ENCODE measurements at places on chromosomes 6 and 20.
A peak's percentile ranks its signal among the peaks of the same experiment; 100 is the strongest.

- no peak for DNase-seq
Measured at GRCh38 chr20:32647606-32648005, 26.1 kb downstream of the C20orf203 start.

- DNase-seq, result no peak
Measured at GRCh38 chr6:104633125-104633524, 226.6 kb downstream of the HACE1 start.

DNA sequence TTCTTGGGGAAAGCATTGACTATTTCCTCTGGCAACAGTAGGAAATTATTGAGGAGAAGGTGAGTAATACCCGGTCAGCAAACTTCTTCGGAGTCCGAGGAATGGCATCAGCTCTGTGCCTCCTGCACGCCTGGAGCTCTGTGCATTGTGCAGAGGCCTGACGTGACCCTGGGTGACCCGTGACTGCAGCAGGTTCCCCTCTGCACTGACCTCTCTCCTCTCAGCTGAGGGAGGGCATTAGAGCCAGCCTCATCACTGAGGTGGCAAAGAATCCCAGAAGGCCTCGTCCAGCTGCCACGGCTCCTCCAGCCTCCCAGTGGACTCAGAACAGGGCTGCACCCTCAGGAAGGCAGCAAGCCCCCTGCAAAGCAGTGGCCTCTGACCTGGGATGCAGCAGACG is 502.9 kb downstream of the CD83 start:
- DNase-seq, result no peak

GRCh38 chr6:55405474-55406235 is 78.4 kb downstream of the GFRAL start:
- DNase-seq, result no peak

GRCh38 chr6:105620878-105621277 is 218.0 kb upstream of the PREP start:
- no peak for DNase-seq

- DNase-seq, result no peak
Measured at GRCh38 chr6:157990321-157991066, 8.8 kb downstream of the SYNJ2 start.

DNA sequence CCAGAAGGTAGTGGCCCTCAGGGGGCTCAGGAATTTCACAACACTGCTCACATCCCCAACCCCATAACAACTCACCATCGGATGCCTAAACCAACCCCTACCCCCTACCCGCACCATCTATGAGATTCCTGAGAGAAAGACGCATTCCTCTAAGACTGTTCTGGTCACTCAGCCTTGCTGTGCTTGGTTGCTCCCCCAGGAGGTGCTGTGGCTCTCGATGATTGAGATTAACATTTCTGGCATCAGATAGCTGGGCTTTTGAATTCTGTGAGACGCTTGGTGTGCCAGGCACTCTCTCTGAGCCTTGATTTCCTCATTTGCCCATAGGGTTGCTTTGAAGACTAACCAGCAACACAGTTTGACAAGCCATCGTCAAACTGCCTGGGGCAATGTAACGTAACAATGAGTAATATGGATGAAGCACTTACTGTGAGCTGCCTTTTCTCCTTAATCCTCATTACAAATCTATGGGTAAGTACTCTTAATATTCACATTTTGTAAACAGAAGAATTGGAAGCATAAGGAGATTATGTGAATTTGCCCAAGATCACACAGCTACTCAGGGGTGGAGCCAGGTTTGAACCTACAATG is 978 bp downstream of the WFDC6 start:
- no peak for DNase-seq

GRCh38 chr6:75608956-75609533 is 7.4 kb downstream of the SENP6 start:
- no peak for DNase-seq

DNA sequence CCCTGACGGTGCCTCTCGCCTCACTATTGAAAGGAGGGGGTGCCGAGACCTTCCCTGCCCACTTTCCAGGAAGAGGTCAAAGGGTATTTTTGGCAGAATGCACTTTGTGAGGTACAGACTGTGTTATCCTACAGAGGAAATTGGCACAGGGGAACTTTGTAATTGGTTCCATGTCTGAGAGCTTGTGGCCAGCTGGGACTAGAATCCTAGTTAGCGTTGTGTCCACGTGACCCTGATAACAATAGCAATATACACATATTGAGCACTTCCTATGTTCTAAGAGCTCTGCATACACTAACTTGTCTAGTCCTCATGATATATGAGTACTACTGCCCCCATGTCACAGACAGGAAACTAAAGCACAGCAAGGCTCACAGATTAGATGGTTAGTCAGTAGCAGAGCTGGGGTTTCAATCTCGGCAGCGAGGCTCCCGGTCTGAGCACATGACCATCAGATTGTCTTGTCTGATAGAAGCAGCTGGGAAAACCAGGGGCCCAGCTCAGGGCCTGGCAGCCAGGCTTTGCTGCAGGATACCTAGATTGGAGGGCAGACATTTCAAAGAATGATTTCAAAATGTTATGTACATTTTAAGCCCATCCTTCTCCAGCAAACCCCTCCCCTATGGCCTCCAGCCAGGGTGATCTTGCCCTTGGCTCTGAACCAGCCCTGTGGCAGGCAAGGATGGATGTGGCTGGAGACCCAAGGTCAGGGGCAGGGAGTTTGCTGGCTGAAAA is 1.4 kb downstream of the MAPK13 start:
- DNase-seq, result peak; percentile 68

DNA sequence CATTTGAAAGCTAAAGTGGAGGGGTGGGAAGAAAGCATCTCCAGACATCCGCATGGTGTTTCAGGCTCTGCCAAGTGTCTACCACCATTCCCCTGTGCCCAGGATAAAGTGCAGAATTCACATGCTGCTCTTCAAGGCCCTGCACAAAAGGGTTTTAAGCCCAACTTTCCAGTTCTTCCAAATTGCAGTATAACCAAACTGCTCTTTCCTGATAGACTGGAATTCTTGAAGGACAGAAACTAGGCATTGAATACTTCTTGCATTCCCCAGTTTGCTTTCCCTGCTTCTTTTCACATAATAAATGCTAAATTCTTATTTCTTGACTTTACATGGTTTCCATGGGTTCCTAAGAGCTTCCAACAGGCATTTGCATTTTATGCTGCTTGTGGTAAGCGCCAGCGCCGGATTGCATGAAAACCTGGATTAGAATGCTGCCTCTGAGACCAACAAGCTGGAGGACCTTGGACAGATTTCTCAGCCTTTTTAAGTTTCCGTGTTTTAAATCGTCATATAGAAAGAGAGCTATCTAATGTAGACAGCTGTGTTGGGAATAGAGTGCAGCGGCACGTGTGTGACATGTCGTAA is 7.9 kb downstream of the SOX4 start:
- no peak for DNase-seq

- DNase-seq, result no peak
Measured at GRCh38 chr20:63208346-63208909, 7.5 kb downstream of the YTHDF1 start.

GRCh38 chr20:58268421-58268821 is 40.0 kb upstream of the ANKRD60 start:
- DNase-seq, result no peak

- DNase-seq, result no peak
Measured at GRCh38 chr20:50218987-50219435, 28.4 kb downstream of the CEBPB start.

GRCh38 chr6:56433119-56433518 is 185.7 kb upstream of the COL21A1 start:
- no peak for DNase-seq

DNA sequence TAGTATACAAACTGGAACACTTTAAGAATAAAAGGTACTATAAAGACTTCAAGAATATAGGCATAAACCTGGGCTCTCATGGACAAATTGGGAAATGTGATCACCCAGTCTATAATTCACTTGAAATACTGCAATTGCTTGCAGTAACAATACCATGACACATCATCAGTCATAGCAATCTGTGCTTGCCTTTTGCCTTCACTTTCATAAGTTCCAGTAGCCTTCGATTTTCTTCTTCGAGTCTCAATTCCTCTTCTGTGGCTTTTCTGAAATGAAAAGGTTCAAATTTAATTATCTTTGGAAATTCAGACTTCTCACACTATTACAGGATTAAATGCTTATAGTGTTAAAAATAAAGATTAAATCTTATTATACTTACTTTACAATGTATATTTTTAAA is 96.3 kb upstream of the ZBTB24 start:
- no peak for DNase-seq

DNA sequence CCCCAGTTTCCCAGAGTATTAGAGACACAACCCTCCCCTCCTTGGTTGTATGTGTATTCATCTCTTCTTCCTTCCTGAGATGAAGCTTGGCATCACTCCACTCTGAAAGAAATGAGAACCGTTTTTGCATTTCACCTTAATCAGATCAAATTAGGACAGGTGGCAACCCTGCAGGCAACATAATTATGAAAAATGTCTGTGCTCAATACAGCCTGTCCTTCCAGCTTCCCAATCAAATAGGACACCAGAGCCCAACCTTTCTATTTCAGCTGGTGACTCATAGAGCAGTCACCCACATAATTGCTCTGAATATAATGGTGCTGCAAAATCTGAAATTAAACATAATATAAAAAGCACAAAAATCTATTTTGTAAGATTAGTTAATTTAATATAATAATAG is 310.2 kb upstream of the AGPAT4 start:
- no peak for DNase-seq

DNA sequence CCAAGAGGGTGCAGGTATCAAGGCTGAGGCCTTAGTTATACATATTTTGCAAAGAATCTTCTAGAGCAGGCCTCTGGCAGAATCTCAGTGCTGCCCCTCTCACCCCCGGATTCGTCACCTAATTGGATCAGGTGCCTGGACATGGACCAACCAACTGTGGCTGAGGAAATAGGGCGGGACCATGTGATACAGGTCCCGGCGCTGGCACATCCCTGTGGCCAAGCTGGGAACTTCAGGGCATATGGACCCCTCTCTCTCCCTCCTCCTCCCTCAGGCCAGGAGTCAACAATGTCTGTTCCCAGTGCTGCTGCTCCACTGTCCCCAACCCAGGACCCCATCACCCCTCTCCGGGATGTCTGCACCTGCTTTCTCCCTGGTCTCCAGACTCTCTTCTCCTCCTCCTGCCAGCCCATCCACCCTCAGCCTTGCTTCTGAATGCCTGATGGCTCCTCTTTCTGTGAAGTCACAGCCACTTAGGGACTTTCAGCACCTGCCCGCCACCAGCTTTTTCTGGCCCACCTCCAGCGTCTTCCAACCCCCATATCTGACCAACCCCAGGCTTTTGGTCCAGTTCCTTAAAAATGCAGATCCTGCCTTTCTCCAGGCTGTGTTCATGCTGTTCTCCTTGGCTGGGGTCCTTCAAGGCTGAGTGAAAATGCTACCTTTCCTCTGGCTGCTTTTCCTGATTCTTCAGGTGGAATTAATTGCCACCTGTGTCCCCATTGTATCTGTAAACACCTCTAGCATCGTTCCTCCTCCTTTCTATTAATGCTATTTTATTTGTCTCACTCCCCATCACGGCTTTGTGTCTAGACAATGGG is 19.0 kb upstream of the MLN start:
- peak; percentile 61 for DNase-seq

DNA sequence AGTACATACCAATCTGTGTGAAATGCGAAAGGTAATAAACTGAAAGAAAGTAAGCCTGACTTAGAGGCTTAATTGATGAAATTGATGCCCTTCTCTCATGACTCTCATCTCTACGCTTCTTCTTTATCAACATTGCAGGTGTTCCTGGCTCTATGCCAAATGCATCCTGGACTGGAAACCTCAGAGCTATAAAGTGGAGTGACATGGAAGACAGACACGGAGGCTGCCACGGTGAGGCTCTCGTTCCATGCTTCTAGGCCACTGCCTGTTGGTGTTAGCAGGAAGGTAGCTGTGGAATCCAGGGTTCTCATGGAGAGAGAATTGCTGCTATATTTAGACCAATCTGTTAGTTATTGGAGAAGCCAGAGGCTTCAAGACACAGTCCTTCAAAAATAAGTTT is 73.2 kb downstream of the C6orf52 start:
- peak; percentile 28 for DNase-seq

DNA sequence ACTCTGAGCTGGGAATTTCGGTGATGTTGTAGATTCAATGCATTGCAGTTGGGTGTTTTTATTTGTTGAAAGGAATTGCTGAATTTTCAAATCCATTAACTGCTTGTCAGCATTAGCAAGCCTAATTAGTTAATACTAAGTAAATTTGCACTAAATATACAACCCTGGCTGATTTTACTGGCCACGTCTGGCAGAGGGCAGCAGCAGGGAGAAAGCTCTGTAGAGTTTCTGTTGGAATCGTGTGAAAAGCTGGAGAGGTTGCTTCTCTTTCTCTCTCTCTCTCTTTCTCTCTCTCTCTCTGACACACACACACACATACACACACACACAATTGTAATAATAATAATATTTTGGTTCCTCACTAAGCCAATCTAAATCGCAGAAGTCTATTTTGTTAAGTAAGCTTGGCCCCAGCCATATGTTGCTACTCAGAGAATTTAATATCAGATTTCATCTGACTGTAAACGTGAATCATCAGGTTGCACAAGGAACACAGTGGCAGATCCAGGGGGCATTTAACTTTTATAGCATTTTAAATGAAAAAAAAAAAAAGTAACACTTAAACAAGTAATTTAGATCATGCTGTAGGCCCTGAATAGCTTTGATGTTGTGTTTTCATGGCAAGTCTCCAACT is 289.5 kb downstream of the ESR1 start:
- DNase-seq, result no peak

- no peak for DNase-seq
Measured at GRCh38 chr20:9775176-9775575, 63.7 kb downstream of the PAK5 start.

All from NCI-H1105 (cell line).